B cell (primary cell): ENCODE measurements at places on chromosomes 12 and 14.

- H3K36me3 ChIP-seq, result no peaks in the 10 kb centered on the region
- H3K4me3 ChIP-seq, result no peak overlapping the region
Measured at GRCh38 chr12:20807192-20808080, 3.1 kb upstream of the SLCO1B3 start.

DNA sequence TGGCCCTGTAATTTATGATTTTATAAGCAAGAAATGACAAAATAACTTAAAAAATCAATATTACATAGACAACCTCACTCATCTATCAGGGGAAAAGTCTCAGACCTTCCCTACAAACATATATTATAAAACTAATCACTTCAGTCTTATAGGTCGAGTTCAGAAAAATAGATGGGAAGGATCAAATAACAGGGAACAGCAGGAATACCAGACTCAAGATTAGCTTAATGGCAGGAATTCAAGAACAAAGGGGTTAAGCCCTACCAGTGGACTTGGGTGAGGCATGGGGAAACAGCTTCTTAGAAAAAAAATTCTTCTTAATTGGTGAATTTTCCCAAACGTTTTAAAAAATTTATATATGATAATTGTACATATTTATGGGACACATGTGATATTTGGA is 51.6 kb upstream of the CRY1 start:
- H3K27ac ChIP-seq, result no peak overlapping the region
- DNase-seq, result no peak
- H3K36me3 ChIP-seq, result no peaks in the 10 kb centered on the region
- no peaks in the 10 kb centered on the region for H3K27me3 ChIP-seq
- H3K4me3 ChIP-seq, result no peak overlapping the region
- H3K4me1 ChIP-seq, result no peaks in the 10 kb centered on the region

DNA sequence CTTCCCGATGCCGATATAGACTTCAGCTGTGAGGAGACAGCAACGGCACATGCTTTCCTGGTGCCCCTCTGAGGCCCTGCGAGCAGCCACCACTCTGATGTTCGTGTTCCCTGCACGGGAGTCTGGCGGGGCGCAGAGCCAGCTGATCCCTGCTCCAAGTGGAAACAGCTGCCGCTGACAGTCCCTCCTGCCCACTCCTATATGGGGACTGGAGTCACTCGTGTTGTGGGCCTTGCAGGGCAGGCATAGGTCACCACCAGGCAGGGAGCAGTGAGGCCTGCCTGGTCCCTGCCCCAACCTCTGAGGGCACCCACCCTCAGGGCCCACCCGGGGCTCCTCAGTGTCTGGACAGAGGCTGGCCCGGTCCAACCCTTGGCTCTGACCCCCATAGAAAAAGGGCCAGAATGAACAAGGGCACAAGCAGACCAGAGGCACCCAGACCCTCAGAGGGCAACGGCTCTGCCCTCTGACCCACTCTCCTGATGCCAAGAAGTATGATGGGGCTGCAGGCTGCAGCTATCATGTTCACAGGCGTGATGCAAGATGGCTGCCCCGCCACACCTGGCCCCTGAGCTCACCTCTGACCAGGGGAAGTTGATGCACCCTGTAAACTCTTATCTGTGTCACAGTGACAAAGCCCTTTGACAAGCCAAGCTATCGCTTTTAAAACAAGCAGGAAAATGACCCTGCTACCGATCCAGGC is 181.6 kb downstream of the CALM1 start:
- H3K4me1 ChIP-seq, result no peaks in the 10 kb centered on the region
- no peak for DNase-seq
- H3K27me3 ChIP-seq, result no peaks in the 10 kb centered on the region
- no peak overlapping the region for H3K4me3 ChIP-seq

DNA sequence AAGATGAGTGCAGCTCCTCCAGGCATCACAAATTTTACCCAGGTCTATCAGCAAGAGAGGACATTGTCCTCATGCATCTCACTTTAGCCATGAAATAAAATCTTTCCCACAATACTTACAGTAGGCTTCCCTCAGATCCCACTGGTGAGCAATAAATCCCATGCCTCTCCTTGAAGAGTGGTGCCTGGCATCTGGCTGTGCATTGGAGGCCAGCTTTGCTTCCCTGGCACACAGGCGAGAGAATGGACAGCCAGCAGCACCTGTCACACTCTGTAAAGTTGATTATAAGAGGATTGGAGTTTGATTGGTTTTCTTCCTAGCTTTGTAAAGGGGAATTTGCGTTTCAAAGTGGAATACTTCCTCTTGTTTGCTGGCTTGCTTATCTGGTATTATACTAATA is 1153.9 kb downstream of the AACS start:
- no peaks in the 10 kb centered on the region for H3K27me3 ChIP-seq
- DNase-seq, result no peak
- no peak overlapping the region for H3K27ac ChIP-seq
- H3K4me3 ChIP-seq, result no peak overlapping the region
- no peaks in the 10 kb centered on the region for H3K36me3 ChIP-seq

GRCh38 chr12:88810806-88811205 is 230.5 kb upstream of the KITLG start:
- H3K4me1 ChIP-seq, result no peaks in the 10 kb centered on the region
- no peak for DNase-seq
- H3K36me3 ChIP-seq, result no peaks in the 10 kb centered on the region
- no peaks in the 10 kb centered on the region for H3K27me3 ChIP-seq
- no peak overlapping the region for H3K4me3 ChIP-seq

DNA sequence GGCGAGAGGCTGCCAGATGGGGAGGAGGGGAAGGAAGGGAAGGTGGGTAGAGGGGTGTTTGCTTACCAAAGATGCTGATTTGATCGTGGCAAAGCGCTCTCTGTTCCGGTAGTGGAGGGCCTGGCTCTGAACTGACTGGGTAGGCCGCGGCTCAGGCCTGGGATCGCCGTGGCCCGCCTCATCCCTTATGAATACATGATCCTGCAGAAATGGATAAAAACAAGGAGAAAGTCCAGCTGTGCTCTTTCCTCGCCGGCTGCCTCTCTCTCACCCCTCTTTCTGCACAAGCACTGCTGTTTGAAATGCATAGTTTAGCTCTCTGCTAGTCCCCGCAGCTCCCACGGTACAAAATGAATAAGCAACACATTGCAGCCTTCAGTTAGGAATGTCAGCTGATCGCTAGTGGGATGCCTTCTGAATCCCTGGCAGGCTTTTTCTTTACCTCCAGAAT is 53.8 kb downstream of the PEBP1 start:
- no peaks in the 10 kb centered on the region for H3K4me1 ChIP-seq
- DNase-seq, result no peak
- no peaks in the 10 kb centered on the region for H3K27me3 ChIP-seq
- H3K4me3 ChIP-seq, result no peak overlapping the region
- no peak overlapping the region for H3K27ac ChIP-seq

DNA sequence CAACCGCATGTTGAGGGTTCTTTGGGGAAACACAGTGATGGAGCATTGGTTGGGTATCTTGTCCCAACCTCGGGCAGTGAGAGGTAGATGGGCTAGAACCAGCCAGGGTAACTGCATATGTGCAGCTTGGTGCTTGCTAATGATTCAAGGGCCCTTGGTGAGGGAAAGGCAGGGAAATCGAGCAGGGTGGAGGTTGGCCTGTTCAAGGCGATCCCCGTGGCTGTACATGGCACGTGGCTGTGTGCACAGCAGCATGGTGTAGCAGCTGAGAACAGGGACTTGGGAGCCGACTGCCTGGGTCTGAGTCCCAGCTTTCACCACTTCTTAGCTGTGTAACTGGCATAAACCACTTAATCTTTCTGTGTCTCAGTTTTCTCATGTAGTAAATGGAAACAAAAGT is 45.5 kb upstream of the OAS1 start:
- no peaks in the 10 kb centered on the region for H3K27me3 ChIP-seq
- no peaks in the 10 kb centered on the region for H3K36me3 ChIP-seq
- DNase-seq, result no peak
- no peak overlapping the region for H3K4me3 ChIP-seq

DNA sequence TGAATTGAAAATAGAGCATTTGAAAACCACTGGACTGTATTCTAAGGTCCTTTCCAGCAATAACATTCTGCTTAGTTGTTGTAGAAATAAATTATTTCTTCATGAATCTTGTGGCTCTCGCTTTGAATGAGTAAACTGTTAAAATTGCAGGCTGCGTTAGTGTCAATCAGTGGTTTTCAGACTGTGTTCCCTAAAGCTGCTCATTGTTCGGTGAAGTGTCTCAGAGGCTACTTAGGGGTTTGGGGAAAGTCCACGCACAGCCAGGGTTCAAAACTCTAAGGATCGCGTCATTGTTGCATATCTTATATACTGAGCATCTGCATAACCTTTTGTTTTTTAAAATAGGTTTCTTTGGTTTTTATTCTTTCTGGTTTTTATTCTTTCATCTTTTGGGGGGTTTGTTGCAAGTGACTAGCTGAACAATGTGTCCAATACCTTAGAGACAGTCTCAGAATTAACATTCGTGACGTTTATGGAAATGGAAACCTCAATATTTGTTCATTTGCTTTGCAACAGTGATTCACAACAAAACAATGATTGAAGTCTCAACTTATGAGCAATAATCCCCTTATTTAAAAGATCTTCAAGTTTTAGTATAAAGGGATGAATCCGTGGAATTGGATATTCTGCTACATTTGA is 108.1 kb downstream of the TTLL5 start:
- H3K4me3 ChIP-seq, result no peak overlapping the region
- DNase-seq, result no peak
- H3K27me3 ChIP-seq, result no peaks in the 10 kb centered on the region
- H3K4me1 ChIP-seq, result no peaks in the 10 kb centered on the region
- H3K36me3 ChIP-seq, result peaks cover 3% of the 10 kb centered on the region

DNA sequence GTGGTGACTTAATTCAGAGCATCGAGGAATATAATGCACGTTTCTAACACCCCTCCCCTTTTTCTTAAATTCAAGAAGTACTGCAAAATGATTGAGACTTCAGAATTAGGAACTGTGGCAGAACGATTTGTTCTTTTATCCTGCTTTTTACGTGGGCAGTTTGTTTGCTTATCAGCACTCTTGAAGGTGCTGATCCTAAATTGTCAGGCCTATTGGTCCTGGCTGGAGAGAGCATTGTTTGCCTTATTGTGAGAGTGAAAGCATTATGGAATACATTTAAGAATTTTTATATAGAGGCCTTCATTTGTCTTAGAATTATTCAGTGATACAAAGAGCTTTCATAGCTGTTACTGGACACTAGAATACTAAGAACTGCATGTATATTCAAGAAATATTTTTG is 59.1 kb downstream of the TMTC2 start:
- no peaks in the 10 kb centered on the region for H3K36me3 ChIP-seq
- H3K4me1 ChIP-seq, result no peaks in the 10 kb centered on the region
- no peaks in the 10 kb centered on the region for H3K27me3 ChIP-seq
- no peak for DNase-seq
- H3K27ac ChIP-seq, result no peak overlapping the region
- H3K4me3 ChIP-seq, result no peak overlapping the region

DNA sequence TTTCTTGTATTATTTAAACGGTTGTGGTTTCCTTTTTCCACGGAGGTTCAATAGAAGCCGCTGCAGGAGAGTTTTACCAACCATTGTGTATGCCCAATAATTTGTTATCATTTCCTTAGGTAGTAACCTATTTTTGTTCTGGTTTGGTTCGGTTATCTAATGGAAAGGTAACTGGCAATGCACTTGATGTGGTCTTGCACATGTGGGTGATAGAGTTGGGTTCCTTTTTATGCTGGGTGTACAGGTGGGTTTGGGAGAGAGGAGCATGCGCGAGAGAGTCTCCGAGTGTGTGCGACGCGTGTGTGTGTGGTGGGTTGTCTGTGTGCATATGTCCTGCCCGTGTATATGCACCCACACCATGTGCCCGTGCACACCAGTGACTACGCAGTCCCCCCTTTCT is 102.7 kb upstream of the FKBP4 start:
- H3K36me3 ChIP-seq, result no peaks in the 10 kb centered on the region
- no peak overlapping the region for H3K27ac ChIP-seq
- DNase-seq, result no peak
- peak overlapping the region; percentile 73 for H3K4me3 ChIP-seq
